ENCODE measurements at places on chromosomes 12 and 14.
A peak's percentile ranks its signal among the peaks of the same experiment; 100 is the strongest.

DNA sequence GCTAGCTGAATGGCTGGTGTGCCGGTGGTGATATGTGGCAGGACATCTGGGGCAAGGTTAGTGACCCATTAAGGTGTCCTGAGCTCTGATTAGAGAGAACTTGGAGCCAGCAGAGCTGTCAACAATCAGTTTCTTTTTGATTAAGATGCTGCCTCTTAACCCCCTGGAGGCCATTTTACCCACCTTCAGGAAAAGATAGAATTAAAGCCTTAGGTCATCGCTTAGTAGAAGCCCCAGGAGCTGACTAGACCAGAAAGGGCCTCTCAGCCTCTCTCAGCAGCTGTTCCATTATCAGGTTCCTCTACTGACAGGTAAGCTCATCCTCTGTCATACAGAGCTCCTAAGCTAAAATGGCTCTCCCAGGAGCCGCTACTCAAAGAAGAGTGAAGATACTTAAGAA, 339.0 kb downstream of the FUT8 start:
- DNase-seq, result no peak

GRCh38 chr12:104720339-104721038, 237.6 kb downstream of the SLC41A2 start:
- DNase-seq, result peak; percentile 87

- no peak for DNase-seq
Measured at GRCh38 chr14:23414906-23415820, 7.1 kb upstream of the MYH6 start.

DNA sequence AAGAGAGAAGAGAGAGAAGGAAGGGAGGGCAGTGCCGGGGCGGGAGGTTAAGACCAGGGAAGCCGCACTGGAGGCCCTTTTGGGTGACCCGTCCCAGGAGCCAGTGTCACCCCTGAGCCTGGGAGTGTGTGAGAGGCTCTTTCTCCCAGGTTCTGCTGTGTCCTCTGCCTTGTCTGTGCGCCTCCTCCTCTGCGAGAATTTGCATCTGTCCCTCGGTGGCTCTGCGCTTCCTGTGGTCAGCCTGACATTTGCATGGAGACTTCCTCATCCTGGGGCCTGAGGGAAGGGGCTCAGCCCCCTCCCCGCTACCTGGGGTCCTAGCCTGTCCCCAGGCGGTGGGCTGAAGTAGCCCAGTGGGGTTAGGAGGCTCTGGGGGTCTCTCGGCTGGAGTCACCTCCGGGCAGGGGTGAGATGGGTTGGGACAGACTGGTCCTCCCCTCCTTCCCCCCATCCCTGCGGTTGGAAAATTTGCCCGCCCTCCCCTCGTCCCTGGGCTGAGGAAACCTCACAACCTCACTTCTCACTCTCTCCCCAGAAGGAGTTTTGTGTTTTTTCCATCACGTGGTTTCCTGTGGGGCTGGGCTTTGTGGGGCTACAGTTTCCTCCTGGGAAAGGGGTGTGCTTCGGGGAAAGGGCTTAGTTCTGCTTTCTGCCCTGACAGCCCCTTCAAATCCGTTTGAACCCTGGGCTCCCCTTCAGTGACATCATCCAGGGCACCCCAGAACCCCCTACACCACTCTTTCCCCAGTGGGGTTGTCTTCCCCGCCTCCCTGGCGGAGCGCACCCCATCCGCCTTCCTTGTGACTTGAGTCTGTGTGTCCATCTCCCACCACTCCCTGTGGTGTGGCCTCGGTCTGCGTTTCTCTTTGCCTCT, 2.5 kb downstream of the PTPN6 start:
- DNase-seq, result peak; percentile 93

DNA sequence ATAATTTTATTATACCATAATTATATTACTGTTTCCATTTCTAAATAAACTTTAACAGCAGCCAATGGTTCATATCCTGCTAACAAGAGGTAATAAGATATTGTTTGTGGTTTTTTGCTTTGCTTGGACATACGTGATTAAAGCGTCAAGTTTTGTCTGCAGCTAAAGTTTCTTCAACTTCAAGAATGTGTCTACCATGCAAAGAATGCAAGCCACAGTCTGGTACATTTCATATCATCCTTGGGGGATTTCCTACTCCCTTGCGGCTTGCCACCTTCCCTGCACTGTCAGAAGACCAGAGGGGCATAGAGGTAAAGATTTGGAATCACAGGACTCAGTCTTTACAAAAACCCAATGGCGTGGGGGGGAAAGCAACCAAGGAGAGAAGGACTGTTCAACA, 125.2 kb downstream of the MED13L start:
- no peak for DNase-seq

GRCh38 chr14:105087308-105087962, 22.2 kb upstream of the GPR132 start:
- no peak for DNase-seq

- DNase-seq, result peak; percentile 77
Measured at GRCh38 chr12:100987552-100988521, 193.3 kb downstream of the ANO4 start.

GRCh38 chr14:76985540-76986230, 42.8 kb downstream of the IRF2BPL start:
- no peak for DNase-seq

- no peak for DNase-seq
Measured at GRCh38 chr14:92616178-92616577, 102.6 kb downstream of the RIN3 start.

GRCh38 chr12:103573185-103573584, 13.9 kb upstream of the STAB2 start:
- no peak for DNase-seq

DNA sequence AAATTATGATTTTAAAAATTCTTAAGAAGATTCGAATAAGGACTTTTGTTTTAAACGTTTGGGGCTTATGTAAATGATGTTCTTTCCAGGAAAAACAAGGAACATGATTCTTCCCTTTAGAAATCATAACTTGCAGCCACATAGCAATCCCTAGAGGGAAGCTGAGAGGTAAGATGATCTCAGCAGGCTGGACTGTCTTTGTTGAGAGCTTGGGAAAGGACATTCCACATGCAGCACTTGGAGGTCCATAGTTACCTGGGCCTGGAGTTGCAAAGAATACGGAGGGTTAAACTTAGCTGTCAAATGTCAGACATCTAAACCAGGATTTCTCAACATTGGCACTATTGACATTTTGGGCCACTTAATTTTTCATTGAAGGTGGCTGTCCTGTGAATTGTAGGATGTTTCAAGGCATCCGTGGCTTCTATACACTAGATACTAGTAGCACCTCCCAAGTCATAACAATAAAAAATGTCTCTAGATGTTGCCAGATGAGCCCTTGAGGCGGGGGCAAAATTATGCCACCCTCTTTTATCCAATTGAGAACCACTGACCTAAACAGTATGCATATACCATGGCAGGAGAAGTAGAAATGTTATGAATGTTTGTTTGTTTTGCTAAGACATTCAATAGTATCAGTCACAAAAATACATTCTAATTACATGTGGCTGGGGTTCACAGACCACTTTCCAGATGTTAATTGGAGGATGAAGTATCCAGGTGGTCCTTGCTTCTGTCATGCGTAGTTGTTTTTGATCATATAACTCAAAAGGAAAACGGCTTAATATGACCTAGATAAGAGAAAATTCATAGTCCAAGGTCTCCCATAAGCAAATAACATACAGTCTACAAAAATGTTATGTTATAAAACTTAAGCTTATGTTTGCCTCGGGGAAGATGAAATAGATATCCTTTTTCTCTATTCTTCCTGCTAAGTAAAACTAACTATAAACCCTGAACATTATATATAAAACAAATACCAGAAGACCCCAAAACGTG, 30.5 kb downstream of the TTC6 start:
- no peak for DNase-seq

DNA sequence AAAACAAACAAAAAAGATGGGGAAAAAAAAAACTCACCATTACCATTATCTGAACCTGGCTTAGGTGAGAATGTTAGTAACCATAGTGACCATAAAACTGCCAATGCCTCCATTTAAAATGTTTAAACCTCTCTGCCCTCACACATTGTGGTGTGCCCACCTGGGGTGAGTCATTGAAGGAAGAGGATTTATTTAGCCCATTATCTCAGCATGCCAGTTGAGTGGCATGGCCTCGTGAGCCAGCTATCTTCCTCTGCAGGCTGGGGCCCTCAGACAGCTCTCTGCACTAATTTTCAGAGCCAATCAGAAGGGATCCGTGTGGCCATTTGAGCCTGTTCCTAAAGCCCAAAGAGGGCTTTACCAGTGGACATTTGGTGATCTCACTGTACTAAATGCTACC, 81.8 kb upstream of the CCDC198 start:
- no peak for DNase-seq

DNA sequence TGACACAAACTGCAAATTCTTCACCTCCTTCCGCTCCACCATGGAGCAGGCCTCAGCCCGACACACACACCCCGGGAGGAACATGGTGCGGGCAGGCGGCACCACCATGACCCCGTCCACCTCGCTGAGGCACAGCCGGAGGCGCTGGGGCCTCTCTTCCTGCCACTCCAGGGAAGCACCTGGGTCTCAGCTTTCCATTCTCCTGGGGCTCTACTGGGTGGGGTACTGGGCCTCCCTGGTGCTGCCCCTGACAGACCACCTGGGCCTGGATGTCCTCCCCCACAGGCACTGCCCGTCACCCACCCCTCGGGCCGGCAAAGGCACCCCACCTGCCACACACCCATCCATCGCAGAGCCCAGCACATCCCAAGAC, 9.9 kb downstream of the AKT1 start:
- no peak for DNase-seq
